NCI-H510A (cell line): ENCODE measurements at places on chromosomes 7 and 10.

GRCh38 chr10:49158915-49159314, 25.1 kb upstream of the FAM170B start:
- no peak for DNase-seq

DNA sequence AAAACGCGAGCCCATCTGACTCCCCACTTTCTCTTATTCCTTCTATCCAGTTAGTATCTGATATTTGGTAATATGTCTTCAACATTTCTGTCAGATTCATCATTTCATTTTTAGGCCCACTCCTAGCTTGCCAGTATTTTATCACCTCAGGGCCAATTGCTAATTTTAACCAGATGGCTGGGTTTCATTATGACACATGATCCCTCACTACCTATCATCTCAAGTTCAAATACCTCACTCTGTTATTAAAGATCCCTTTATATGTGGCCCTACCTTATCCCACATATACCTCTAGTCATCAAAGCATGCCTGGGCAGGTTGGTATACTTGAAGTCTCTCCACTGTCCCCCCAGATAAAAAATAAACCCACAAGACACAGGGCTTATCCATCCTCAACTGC, 104.9 kb downstream of the RNLS start:
- DNase-seq = no peak

DNA sequence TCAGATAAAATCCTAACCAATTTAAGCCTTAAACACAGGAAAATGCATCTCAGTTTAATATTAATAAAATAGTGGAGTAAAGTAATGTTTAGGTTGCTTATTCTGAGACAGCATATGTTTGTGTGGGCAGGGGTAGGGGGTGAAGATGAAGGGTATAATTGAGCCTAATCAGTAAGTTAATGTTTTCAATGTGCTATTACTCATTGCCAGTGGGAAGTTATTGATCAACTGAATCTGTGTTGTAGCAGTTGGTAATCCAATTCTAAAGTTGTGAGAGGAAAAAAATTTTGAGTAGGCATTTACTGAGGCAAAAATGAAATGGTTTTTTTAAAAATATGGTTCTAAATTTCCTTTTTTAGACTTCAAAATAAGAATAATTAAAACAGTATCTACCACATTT, 16.5 kb downstream of the CFAP69 start:
- DNase-seq = no peak

DNA sequence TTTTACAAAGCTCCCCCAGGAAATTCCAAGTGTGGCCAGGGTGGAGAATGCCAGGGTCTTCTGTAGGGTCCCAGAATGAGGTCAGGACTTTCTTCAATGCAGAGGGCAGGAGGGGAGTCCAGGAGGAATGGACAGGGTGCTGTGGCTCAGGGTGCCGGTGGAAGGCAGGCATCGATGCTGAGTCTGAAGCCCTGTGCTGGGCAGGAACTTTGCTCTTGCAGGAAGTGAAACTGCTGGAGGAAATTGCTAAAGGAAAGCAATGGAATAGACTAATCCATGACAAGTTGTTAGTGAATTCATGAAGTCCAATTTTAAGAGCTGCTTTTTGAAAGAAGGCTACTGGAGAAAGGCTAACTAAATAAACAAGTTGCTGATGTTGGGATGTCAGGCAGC, 14.8 kb downstream of the PTPRE start:
- DNase-seq = no peak

DNA sequence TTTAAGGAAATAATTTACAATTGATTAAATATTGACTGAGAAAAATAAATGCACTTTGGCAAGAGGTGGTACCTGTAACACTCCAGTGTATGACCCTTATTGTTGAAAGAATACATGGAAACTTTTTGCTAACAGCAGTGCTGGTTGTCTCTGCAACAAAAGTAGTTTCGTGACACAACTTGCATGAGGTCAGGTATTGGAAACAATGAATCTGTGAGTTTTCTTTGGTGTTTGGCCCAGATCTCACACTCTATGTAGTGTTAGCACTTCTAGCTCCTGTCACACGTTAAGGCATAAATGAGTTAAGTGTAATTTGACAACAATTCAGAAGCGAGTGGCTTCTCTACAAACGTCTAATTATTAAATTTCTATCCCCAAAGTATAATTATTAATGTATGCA, 137.7 kb upstream of the MDFIC start:
- no peak for DNase-seq

DNA sequence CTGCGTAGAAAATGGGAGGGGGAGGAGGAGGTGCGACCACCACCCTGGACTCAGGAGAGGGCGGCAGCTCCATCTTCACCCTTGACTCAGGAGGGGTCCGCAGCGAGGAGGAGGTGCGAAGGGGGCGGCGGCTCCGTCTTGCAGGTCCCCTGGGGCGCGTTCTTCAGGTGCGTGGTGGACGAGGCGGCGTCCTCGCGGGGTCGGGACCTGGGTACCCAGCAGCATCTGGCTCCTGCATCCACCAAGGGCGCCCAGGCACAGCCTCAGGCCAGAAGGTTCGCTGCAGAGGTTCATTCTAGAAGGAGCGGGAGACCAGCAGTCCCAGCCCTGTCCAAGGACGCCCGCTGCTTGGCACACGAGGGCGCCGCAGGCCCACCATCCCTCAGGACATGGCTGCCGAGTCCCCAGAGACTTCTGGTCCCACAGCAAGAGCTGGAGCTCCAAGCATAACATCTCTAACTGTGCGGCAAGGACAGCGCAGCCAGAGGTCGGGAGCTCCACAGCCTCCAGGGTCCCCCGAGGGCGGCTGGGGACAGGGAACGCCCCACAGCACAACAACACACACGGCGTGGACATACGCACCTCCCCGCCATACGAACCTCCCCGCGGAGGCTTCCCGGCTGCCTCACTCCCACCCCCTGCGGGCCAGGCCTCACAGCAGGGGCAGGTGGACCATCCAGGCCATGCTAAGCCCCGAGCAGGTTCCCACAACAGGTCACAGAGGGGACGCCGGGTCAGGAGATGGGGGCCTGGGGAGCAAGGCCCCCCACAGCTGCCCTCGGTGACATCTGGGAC, 16.8 kb upstream of the DPYSL4 start:
- no peak for DNase-seq

GRCh38 chr10:63456437-63457210, 9.2 kb downstream of the JMJD1C start:
- no peak for DNase-seq

DNA sequence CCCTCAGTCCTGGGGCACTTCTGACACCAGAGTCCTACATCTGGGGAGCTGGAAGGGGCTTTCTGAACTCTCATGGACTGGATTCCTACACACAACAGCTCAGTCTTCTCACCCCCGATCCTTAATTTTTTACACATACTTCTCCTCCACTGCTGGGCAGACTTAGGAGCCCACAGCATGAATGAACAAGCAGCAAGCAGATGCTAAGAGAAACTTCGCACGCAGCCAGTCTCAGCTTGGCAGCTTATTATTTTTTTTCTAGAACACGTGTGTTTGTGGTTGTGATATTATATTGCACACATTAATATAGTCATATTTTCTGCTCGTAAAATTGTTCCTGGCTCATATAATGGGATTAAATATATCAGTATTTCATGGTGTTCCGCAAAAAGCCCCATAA, 50.9 kb upstream of the LOXL4 start:
- no peak for DNase-seq

DNA sequence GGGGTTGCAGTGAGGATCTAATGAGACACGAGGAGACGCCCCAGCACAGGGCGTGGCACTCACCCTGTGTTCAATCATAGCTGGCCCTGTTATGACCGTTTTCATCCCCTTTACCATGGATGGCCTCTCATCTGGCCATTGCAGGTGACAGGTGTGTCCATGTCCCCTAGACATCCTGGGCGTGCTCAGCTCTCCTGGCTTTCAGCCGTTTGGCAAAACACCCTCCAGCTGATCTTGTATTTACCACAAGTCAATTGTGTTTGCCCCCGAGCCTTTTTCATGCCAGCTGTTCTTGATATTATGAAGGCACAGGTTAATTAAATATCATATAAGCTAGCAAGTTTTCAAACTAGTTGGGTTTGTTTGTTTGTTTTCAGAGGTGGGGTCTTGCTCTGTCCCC, 97.1 kb downstream of the CHST15 start:
- no peak for DNase-seq

DNA sequence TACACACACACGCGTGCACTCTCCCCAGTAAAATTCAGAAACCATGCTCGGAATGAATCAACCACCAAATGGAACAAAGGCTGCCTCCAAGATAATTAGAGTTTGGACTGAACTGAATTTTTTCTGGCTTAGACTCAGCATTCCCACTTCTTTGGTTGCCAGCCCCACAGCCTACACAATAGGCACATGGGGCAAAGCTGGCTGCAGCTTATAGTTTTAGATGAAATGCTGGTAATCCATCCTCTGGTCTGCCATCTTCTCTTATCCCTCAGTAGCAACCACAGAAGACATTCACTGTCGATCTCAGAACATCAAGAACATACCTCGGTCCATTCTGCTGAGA, 44.2 kb downstream of the PDE1C start:
- no peak for DNase-seq

- no peak for DNase-seq
Observed at GRCh38 chr10:44168478-44168877, 216.4 kb downstream of the CXCL12 start.

DNA sequence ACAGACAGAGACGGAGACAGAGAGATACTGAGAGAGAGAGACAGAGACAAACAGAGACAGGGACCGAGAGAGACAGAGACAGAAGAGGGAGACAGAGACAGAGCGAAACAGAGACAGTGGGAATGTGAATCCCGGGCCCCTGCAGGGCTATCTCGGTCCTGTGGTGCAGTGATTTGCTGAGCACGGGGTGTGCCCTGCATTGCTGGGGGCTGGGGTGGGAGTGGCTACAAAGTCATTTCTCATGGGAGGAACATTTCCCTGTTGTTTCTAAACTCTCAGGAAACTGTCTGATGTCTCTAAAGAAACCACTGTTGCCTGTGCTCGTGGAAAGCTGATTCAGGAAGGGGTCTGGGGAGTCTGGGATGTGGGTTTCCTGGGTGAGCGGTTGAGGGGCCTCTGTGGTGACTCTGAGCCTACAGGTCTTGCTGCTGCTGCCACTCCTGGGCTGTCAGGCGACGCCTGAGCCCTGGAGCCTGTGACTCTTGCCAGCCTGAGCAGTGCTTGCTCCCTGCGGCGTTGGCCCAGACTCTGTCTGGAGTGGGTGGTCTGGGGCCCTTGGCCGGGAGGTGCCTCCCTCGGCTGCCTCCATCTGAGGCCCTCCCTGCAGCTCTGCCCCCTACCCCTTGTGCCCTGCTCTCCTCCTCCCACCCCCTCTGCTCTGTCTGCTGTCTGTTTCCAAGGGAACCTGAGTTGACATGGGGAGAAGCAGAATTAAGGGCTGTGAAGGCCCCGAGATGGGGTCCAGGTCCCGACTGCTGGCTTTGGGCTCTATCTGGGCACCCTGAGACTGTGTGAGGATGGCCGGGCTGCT, 292.0 kb downstream of the WDR37 start:
- DNase-seq = no peak

GRCh38 chr10:20399772-20400171, 497.3 kb downstream of the NEBL start:
- no peak for DNase-seq

DNA sequence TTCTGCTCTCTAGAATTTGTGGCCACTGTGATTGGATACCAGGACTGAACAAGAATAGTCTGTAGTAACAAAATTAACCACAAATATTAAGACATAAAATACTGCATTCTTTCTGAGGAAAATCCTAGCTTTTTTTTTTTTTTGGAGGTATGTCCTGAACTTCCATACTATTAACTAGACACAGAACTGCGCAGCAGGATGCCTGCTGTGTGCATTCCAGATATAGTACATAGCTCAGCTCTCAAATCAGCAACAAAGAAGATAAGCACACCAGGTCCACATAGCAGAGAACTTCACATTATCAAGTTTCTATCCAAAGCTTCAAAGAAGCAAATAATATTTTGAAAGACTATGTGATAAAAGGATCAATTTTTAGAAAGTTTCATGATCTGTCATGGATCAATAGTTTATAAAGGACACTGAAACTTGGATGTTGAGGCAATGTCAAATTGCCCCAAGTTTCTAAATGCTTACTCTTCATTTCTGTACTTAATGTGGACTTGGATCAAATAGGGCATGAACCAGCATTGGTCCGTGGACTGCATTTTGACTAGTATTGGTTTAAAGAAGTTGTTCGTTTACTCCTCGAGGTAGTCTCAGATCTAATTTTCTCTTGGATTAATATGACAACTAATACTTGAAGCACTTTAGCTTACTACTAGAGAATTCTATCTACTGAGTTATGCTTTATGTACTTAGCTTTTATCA, 15.4 kb downstream of the NAMPT start:
- DNase-seq = no peak

DNA sequence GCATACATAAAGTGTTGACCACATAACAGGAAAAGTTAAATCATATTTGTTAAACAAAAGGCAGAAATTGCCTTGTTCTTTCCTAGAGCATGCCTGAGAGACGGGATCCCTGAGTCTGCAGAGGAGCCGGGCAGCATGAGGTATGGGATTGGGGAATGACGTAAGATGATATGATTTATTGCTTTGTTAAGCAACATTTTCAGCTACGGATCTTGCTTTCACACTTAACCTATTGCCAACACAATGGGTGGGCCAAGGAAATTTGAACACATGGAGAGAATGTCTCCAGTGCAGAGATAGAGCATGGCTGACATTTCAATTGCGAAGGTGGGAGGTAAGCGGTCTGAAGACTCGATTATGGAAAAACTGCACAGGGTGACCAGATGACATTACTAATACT, 76.7 kb downstream of the EMX2 start:
- no peak for DNase-seq

GRCh38 chr7:158024881-158025280, 562.7 kb downstream of the PTPRN2 start:
- DNase-seq = no peak

- no peak for DNase-seq
Observed at GRCh38 chr10:131882590-131883451, 18.0 kb upstream of the PPP2R2D start.

DNA sequence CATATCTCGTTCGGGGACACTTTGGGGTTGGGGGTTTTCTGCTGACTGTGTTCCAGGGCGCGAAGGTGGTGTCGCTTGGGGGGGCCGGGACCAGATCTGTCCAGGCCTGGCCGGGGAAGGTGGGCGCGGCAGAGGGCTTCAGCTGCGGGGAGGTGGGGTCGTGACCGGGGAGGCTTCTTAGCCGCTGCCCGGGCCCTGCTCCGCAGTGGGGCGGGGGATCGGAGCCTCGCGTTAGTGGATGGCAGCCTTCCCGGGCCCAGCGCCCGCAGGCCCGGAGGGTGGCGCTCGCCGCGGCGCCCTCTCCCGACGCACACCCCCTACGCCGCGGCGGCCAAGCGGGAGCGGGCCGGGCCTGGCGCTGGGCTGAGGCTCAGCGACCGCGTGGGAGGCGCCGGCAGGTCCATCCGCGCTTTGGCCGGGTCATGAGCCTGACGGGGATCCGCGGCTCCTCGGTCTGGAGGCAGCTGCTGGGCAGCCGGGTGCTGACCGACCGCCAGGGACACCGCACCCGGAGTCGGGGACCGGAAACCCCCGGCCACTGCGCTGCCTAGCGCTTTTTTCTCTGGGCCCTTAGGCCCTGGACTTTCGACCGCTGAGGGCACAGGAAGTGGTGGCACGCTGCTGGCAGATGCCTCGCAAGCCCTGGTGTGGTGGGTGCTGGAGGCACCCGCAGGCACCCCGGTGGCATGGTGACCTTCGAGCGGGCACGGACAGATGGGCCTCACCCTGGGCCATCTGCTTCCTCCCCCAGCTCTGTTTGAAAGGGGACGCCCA, 1.2 kb downstream of the AGAP3 start:
- no peak for DNase-seq
